ENCODE measurements at places on chromosomes 6 and 20. TPM values are rescaled to one million over a fixed set of nuclear protein-coding genes. Genes with fewer than 3 reads are reported as not detected.

The NNAT gene
- not detected for total RNA-seq

The FAM217A gene
- total RNA-seq = not detected

GRCh38 chr6:41427642-41428335 is 92.4 kb downstream of the NCR2 start:
- H3K4me1 ChIP-seq = peaks cover 5% of the 10 kb centered on the region
- H3K27me3 ChIP-seq = no peaks in the 10 kb centered on the region
- H3K27ac ChIP-seq = peak overlapping the region; percentile 90
- peak overlapping the region; percentile 23 for H3K4me3 ChIP-seq

GRCh38 chr20:10398834-10399369 is 35.1 kb downstream of the MKKS start:
- no peaks in the 10 kb centered on the region for H3K27me3 ChIP-seq
- DNase-seq = no peak
- H3K36me3 ChIP-seq = no peaks in the 10 kb centered on the region
- H3K27ac ChIP-seq = no peak overlapping the region
- no peak overlapping the region for H3K4me3 ChIP-seq

GRCh38 chr6:28922004-28922820 is 1.6 kb downstream of the TRIM27 start:
- no peak for DNase-seq
- no peaks in the 10 kb centered on the region for H3K36me3 ChIP-seq
- peaks cover 6% of the 10 kb centered on the region for H3K4me1 ChIP-seq

- H3K4me3 ChIP-seq = no peak overlapping the region
- no peaks in the 10 kb centered on the region for H3K36me3 ChIP-seq
- DNase-seq = no peak
- H3K4me1 ChIP-seq = no peaks in the 10 kb centered on the region
Measured at GRCh38 chr6:148723484-148723883, 23.3 kb upstream of the UST start.

All from uterus (tissue), 4 donors.